Spinal cord (tissue), 10 donors: ENCODE measurements at places on chromosomes 6 and 20.
A peak's percentile ranks its signal among the peaks of the same experiment; 100 is the strongest.

- no peak for DNase-seq
Measured at GRCh38 chr6:82415820-82416219, 52.2 kb downstream of the TPBG start.

- DNase-seq, result peak; percentile 16
Measured at GRCh38 chr6:5989141-5989723, 17.5 kb downstream of the NRN1 start.

- DNase-seq, result no peak
Measured at GRCh38 chr20:13101276-13101675, 92.5 kb downstream of the SPTLC3 start.

DNA sequence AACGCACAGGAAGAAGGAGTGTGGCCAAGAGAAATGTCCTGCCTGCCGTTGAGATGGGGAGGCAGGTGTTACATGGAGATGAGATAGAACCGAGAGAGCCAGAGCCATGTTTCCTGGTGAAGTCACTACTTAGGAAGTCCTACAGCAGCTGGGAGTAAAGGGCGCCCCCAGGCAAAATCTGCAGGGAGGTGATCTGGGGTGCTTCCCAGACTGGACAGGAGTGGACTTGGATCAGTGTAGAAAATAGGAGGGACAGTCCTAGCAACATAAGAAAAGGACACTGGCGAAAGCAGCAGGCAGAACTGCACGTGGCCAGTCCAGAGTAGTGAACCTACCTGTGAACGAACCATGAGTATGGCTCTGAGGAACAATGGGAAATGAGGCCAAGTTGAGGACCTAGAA, 85.3 kb downstream of the CD164 start:
- DNase-seq, result no peak

DNA sequence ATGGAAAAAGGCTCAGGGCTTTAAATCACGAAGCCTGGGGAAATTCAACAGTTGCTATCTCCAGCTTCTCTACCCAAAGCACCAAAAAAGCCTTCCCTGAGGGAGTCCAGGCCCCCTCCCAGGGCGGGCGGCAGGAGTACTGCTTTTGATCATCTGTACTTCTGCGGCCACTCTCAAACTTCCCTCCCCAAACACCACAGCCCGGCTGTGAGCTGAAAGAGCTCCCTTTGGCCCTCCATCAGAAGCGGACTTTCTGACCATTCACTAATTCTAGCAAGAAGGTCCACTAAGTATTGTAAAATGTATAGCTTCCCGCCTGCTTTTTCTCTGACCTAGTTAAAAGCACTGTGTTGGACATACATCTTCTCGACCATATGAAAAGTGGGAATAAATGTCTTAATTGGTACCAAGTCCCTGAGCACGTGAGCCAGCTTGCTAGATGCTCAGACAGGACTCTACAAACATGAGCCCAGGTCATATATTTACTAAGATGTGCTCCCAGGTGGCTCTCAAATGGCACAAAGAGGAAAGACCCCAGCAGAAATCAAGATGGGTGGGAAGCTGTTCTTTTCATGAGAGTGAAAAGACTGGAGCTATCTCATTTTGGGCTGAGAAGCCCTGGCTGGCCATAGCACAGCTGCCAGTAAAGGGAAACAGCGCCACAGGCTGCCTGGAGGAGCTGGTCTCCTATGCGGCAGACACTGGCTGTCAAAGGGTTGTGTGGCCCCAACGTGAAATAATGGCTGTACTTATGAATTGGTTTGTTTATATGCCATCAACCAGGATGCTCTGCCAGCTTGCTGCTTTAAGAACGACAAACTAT, 58.6 kb downstream of the GFOD1 start:
- DNase-seq, result no peak

DNA sequence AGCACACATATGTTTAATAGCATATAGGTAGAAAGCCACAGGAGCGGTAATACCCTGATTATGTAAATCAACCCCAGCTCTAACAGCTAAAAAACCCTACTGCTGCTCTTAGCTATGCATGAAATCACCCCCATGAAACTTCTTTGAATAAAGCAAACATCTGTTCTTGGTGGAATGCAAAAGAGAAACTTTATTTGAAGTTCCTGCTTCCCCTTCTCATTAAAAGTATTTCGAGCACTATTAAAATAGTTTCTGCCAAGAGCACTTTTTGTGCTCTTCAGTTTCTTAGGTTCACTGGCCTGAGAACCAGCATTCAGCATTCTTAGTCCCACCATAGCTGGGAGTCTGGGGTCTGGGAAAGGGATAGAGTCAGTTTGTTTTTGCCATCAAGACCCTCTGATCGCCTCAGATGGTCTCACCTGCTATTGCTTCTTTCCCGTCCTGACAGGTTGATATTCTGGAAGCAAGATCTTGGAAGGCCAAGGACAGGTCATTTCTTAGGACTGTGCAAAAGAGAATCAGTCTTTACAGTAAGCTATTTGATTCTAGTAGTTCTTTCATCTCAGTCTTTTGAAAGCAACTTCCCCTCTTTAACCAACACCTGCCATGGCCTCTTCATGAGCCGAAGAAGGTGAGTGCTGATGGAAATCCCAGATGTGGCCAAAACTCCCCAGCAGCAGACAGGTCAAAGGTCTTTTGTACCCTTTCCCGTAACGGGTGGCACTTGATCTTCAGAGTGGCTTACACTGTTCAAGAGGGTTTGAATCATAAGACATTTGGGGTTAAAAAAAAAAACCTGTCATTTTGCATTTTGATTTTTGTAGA, 76.5 kb upstream of the TMEM170B start:
- DNase-seq, result no peak

- DNase-seq, result no peak
Measured at GRCh38 chr6:15090145-15090579, 155.7 kb upstream of the JARID2 start.

GRCh38 chr6:84597238-84597875, 167.0 kb downstream of the TBX18 start:
- DNase-seq, result no peak

DNA sequence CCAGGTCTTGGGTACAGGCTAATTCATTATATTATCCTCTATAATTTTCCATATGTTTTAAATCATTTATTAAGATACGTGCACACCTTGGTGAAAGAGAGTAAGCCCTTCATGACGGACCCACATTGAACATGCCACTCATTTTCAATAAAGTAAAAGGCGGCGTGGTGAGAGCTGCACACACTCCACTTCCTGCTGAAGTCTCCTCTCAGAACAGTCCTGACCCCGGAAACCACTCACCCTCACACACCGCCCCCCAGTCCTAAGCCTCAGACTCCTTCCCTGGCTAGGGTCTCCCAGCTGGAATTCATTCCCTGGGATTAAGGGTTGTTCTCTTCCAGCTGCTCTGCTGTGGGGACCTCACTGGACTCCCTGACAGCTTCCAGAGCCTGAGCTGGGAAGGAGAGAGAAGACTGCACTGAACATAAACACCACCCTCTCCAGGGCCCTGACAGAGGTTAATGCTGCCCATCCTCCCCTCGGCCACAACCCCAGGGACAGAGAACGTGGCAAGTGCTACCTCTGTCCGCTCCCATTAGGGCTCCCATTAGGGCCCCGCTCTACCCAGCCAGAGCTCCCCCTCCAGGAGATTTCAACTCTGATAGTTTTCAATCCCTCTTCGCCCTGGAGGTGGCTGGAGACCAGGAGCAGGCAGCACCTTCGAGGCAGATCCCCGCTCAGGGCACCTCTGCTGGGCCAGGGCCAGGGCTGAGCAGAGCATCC, 24.8 kb downstream of the GRM4 start:
- no peak for DNase-seq

DNA sequence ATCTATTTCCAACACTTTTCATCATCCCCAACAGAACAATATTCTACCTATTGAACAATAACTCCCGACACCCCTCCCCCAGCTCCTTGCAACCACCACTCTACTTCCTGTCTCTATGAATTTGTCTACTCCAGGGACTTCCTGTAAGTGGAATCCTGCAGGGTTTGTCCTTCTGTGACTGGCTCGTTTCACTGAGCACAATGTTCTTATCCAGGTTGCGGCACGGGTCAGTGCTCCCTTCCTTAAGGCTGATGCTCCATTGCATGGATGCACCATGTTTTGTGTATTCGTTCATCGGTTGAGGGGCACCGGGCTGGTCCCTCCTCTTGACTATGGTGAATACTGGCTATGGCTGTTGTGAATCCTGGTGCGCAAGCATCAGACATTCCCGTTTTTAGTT, 163.2 kb downstream of the TBXT start:
- no peak for DNase-seq

DNA sequence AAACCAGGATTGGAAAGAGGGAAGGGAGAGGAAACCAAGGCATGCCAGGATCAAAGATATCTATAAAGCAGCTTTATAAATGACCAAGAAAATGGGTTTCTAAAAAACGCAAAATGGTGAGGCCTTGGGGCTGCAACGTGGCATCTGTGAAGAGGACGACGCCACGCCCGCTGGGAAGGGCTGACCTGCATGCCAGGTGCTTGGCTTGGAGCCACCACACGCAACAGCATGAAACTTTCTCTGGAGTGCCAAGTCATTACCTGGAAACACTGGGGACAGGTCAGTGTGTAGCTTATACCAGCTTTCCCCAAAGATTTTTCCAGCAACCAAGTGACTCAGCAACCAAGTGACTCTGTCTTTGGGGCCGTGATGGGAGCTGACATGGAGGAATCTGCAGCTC, 82.5 kb downstream of the POPDC3 start:
- DNase-seq, result no peak

DNA sequence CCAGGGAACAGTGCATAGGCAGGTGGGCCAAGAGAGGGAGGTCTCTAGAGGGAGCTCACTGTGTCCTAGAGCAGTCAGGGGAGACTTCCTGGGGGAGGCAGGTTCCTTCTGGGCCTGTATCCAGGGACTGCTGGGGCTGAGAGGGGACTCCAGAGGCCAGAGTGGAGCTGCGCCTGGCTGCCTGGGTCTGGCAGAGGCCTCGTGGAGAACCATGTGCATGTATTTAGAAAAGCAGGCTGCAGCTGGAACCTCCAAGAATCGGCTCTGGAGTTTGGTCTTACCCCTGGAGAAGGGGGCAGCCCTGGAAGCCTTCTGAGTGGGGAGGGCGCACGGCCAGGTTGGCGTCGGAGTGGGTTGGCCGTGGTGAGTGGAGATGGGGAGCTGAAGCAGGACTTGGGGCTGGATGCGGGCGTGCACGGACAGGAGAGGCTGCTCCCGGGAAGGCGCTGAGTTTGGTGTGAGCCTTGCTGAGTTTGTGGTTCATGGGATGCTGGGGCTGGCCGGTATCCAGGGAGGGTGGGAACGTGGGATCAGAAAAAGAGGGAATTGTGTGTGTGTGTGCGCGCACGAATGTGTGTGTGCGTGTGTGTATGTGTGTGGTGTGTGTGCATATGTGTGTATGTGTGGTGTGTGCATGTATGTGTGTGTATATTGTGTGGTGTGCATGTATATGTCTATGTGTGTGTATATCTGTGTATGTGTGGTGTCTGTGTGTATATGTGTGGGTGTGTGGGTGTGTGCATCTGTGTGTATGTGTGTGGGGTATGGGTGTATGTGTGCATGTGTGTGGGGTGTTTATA, 10.8 kb downstream of the VSTM2L start:
- DNase-seq, result no peak

DNA sequence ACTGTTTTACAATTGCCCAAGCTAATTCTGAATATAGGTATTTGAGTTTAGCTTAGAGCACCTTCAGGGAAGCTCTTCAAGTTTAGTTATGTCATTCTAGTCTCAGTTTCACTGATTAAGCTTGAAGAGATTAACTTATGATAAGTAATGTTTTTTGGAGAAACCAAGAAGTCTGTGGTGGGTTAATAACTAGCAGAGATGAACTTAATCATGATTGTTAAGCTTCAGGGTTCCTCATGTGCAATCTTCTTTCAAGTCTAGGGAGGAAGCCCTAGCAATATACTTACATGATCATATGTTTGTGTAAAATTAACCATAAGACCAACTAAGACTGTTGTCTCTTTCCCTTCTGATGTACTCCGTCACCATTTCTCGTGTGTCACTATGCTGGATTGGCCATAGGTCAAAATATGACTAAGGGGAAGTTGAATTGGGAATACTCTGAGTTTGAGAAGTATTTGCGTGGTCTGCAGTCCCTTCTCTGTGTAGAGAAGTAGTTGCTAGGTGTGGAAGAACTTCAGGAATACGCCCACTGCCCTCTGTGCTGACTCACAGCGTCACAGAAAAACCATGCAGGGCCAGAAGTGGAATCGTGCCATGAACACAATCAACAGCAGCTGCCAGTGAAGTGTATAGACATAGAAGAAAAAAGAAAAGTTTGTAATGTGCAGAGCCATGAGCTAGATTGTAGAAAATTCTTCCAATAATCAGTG, 88.3 kb downstream of the SH3BGRL2 start:
- no peak for DNase-seq

GRCh38 chr20:40010483-40010882, 678.6 kb downstream of the MAFB start:
- no peak for DNase-seq

DNA sequence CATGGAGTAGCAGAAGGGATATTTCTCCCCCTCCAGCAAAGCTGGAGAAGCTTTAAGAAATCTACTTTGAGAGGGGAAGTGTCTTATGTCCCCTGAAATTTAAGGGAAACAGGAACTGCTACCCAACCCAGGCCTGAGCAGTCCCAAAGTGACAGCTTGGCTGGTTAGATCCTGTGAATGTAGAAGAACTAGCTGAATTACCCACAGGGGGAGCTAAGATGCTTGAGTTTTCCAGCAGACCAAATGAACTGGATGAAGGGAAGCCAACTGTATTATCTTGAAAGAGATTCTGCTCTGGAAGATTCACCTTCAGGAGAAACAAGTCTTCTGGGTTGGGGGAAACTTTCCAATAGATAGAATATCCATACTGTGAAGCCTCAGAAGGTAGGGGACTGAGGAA, 303.3 kb upstream of the MMS22L start:
- DNase-seq, result peak; percentile 28

- no peak for DNase-seq
Measured at GRCh38 chr6:128657181-128657580, 136.8 kb upstream of the PTPRK start.

GRCh38 chr20:19617256-19617655, 140.8 kb upstream of the RIN2 start:
- DNase-seq, result no peak

DNA sequence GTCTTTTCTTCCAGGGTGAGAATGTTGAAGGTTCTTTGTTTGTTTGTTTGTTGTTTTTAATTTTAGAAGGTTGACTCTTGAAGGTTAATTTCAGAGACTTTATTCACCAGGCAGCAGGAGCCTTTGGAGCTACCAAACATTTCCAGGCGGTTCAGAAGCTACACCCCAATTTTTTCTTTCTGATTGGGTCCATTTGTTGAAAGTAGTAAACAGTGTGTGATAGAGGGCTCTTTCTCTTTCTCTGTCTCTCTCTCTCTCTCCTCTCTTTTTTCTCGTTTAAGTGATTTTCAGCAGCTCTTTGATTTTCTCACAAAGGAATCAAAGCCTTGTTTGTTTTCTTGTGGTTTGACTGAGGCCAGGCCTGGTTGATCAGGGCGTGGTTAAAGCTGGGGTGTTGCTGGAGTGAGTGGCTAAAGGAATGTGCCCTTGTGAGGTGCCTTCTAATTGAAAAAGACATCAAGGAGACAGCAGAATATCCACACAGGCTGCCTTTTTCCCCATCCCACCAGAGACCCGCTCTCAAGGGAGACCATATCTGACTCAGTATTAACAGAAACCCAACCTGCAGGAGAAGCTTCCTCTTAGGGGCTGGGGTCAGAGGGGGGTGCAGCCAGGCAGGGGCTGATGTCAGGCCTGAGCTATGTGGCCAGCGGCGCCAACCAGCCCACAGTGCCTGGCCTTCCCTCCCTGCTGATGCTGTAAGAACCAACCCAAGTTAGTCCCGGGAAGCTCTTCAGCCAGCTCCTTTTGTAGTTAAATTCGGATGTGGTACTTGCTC, 40.4 kb upstream of the NAA20 start:
- DNase-seq, result peak; percentile 73

- DNase-seq, result no peak
Measured at GRCh38 chr6:73484438-73484837, 22.9 kb downstream of the MTO1 start.
